ELF-1 (cell line): ENCODE measurements at places on chromosomes 7 and 10.

DNA sequence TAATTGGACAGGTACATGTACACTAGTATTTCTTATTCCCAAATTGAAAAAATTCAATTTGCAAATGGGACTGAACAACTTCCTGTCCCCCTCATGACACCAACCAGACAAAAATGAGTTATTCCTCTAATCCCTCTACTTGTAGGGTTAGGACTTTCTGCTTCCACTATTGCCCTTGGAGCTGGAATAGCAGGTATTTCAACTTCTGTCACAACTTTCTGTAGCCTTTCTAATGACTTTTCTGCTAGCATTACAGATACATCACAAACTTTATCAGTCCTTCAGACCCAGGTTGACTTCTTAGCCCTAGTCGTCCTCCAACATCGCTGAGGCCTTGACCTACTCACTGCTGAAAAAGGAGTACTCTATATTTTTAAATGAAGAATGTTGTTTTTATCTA is 6.4 kb downstream of the CYP3A7 start:
- no peak for DNase-seq

DNA sequence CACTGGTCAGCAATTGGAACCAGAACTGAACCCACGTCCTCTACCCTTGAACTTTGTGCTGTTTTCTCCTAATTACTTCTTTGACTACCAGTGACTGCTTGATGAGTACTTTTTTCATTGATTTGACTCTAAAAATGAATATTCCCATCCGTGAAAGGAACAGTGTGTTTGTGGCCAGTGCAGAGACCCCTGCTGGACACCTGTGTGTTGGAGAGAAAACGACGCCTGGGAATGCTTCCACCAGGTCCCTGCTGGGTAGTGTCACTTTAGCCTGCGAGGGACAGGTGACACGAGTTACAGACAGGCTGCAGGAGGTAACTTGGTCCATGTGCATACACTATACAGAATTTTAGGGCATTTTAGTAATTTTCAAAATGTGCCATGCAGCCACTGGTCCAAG is 6.8 kb upstream of the GJD4 start:
- peak; percentile 13 for DNase-seq

DNA sequence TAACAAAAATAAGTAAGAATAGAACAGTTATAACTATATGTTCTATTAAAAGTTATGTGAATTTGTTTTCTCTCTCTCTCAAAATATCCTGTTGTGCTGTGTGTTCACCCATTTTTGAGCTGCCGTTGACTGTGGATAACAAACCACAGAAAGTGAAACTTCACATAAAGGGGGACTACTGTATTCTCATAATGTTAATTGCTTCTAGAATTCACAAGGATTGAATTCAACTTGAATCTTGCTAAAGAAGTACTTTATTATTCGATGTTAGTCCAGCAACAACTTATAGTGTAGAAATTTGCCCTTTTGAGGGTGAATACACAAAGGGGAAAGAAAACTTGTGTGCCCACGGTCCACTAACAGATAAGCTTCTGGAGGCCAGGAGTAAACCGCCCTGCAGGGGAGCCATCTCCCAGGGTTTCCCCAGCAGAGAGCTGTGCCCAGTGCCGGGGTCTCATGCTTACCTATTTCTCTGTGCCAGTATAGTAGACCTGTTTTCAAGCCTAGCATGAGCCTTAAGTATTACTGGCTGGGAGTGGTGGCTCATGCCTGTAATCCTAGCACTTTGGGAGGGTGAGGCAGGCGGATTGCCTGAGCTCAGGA is 87.1 kb downstream of the KAT6B start:
- no peak for DNase-seq

GRCh38 chr10:71660313-71660712 is 59.3 kb downstream of the C10orf105 start:
- no peak for DNase-seq

DNA sequence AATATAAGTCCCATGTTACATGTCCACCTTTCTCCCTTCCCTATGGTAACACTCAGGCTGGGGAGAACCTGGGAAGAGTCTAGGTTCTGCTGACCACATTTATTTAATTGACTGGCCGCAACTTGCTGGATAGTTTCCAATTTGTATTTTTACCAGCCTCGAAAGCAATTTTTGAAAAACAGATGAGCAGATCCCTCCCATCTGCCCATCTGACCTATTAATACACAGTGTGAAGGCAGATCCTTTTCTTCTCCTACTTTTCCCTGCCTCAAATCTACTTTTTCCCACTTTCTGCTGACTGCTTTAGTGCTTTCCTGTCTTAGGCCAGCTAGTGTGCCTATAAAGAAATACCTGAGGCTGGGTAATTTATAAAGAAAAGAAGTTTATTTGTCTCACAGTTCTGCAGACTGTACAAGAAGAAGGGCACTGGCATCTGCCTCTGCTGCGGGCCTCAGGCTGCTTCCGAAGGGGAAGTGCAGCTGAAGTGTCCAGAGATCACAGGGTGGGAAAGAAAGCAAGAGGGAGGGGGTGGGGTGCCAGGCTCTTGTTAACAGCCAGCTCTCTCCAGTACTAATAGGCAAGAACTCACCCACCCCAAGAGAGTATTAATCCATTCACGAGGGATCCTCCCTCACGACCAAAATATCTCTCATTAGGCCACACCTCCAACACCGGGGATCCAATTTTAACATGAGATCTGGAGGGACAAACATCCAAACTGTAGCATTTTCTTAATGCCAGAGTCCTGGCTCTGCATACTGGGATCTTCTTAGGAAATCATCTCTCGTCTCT is 336.0 kb upstream of the IGFBP3 start:
- no peak for DNase-seq

GRCh38 chr10:112565434-112566053 is 118.5 kb downstream of the VTI1A start:
- DNase-seq: peak; percentile 44

DNA sequence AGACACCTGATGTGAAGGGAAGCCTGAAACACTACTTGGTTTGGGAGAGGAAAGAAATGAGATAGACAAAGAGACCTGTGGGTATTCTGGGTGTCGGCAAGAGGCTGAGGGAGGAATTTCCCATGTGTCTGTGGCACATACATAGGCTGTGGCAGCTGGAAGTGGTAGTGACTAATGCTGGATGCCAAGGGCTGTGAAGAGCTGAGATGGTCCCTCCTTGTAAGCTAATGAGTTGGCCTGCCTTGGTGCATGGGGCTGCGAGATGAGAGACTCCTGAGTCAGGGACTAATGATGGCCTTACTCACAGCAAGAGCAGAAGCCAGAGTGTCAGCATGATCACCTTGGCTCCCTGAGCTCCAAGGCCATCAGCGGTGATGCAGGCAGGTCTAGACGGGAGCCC is 119.0 kb upstream of the EEPD1 start:
- no peak for DNase-seq

DNA sequence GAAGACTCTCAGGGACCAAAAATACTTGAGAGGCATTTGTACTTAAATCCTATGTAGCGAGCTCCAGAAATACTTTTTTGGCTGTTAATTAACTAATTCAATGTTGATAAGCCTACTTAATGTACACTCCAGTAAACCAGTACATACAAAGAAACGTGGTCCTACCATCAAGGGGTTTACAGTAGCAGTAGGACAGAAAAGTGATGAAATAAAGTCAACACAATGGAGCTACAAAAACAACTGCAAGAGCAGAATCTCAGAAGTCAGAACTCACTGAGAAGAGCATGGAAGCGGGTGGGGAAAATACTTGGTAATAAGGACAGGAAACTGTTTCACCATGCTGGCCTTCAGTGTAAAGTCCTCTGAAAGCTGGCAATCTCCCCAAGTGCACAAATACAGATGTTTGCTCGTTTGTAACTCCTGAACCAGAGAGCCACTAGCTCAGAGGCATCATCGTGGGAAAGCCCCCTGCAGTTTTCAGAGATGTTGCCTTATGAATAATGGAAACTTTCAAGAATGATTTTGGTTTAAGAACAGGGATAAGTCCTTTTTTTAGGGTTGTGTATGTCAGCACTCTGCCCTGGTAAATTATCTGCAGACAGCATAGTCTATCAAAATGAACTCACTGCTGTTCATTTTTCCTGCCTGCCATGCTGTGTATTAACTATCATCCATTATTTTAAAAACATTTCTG is 233.2 kb downstream of the SORCS1 start:
- no peak for DNase-seq

DNA sequence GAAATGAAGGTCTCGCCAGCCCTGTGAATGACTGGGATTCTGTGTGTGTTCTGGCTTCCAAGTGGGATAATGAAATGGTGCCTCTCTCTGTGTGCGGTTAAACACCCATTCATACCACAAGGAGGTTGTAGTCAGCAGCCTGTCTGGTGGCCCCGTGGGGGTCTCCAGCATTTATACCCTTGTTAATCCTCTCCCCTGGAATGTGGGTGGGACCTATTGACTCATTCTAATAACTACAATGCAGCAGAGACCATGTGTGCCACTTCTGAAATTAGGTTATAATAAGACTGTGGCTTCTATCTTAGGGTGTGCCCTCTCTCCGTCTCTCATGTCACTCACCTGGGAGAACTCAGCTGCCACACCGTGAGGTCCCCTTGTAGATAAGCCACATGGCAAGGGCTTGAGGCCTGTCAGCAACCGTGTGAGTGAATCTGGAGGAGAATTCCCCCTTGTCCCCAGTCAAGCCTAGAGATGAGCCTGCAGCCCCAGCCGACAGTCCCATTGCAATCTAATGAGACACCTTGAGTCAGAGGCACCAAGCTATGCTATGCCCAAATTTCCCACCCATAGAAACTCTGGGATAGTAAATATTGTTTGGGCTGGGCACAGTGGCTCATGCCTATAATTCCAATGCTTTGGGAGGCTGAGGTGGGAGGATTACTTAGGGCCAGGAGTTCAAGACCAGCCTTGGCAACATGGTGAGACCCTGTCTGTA is 106.8 kb downstream of the GALNT17 start:
- no peak for DNase-seq

GRCh38 chr10:121556455-121556854 is 41.8 kb downstream of the FGFR2 start:
- no peak for DNase-seq

DNA sequence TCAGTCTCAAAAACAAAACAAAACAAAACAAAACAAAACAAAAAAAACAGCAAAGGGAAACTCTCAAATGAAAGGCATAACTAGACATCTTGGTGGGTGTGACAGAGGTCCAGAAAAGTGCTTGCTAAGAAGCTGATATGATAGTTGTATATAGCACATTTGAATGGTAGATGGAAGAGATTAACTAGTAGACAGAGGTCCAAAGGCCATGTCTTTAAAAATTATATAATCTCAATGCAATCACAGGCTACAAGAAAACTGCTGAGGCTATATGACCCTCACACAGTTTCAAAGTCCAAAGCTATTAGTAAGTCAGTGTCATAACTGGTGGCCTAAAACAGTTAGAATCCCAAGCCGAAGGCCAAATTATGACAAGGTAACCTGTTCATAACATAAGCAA is 15.6 kb upstream of the CUBN start:
- no peak for DNase-seq

GRCh38 chr10:105718207-105718995 is 1077.3 kb downstream of the SORCS3 start:
- no peak for DNase-seq

GRCh38 chr7:28203508-28204240 is 23.1 kb upstream of the JAZF1 start:
- no peak for DNase-seq

DNA sequence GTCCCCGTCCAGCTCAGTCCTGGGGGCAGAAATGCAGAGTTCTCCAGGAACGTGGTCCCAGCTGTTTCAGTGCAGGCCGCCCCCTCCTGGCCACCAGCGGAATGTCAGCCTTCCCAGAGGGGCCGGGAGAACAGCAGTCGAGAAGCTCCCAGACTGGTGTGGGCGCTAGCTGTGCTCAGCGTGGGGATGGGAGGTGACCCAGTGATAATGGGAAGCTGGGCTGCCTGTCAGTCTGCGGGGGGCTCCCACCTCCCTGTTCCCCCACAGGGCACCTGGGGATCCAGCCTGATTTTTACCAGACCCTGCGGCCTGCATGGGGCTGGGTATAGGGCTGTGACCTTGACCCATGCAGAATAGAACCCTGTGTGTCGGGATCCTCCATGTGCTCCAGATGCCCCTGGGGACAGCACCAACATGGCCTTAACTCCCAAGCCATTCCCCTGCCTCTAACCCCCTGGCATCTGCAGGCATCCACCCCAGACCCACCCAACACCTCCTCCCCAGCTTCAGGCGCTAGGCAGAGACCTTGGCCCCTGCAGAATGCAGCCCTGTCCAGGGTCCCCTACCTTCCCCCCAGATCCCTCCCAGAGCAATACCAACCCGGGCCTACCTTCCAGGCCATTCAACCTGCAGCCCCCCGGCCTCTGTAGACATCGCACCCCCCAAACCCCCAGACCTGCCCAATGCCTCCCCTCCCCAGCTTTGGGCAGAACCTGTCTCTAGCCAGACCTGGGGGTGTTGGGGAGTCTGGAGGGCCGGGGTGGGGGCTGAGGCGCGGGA is 880 bp upstream of the ELN start:
- DNase-seq: peak; percentile 85

- no peak for DNase-seq
Observed at GRCh38 chr10:119444866-119445265, 97.7 kb downstream of the RGS10 start.

- no peak for DNase-seq
Observed at GRCh38 chr10:89940076-89940475, 238.7 kb downstream of the KIF20B start.

DNA sequence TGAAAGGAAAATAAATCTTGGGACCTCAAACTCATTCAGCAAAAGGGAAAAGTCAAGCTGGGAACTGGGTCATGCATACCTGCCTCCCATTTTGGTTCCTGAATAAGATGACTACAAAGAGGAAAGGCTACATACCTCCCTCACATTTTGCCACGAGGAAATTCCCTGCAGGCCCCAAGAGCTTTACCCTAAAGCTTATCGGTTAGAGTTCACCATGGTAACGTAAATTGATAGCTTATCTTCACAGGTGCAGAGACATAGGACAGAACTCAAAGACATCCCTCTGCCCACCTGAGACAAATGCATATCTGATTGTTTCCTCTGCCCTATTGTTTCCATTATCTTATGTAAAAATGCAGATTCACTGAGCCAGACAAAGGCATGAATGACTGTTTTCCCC is 31.5 kb upstream of the GRB10 start:
- DNase-seq: no peak

DNA sequence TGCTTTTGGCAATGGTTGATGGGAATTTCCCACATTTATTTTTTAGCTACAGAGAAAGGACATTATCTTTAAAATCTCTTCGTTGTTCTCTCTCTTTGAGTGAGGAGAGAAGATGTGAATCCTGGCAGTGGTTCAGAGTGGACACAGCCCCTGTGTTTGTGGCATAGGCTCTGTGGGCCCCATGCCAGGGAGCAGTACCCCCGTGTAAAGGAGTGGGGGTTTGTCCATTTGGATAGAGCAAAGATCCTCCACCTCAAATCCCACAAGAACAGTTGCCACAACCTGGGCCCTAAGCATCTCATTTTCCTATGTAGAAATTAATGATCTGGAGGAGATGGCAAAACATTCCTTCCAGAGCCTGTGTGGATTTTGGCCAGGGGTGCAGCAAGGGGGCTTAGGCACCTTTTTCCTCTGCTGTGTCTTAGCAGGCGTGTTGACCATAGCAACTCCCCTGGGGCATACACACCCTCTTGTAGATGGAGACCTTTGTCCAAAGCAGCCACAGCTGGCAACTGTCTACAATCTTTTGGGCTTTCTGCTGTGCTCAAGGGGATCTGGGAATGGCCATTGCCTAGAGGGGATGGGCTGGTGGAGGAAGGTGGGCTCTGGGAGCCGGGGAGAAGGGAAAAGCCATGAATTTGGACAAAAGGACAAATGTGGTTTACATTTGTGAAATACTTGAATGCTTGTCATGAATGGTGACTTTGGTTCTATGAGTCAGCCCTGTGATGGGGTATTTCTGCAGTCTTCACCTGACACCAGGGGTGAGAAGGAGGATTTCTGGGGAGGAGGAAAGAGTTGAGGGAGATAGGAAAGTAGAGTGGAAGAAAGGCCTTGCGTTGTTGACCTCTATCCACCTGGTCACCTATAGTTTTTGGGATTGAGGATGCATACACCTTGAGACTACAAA is 92.0 kb downstream of the TCF7L2 start:
- peak; percentile 30 for DNase-seq
